Central memory CD4-positive, alpha-beta T cell (primary cell): ENCODE measurements at places on chromosomes 5 and 9.

DNA sequence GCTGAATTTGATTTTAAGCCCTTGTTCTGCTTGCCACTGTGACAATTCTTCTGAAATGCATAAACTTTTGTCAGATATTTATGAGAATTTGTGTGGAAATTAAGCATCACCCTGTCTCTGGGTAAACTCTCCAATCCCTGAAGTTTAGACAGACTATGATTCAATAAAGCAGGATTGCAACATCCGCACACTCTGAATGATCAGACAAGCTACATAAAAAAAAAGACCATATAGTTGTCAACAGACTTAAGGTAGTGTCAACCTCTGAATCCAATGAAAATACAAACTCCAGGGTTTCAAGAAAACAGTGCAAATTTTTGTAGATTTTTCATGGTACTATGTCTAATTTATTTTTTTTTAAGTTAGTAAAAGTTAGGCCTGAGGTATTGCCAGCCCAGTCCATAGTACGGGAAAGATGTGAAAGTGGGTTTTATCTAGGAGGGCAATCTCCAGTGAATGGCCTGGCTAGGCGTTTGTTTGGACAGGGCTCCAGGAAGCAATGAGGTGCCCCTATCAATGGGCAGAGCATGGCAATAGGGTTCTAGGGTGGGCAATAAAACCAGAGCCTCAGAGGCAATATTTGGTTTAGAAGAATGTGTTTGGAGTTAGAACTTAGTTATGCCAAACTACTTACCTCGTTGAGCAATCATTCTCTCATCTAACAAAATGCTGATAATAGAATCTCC lies 762.6 kb upstream of the SEMA6A start:
- no peak for DNase-seq

DNA sequence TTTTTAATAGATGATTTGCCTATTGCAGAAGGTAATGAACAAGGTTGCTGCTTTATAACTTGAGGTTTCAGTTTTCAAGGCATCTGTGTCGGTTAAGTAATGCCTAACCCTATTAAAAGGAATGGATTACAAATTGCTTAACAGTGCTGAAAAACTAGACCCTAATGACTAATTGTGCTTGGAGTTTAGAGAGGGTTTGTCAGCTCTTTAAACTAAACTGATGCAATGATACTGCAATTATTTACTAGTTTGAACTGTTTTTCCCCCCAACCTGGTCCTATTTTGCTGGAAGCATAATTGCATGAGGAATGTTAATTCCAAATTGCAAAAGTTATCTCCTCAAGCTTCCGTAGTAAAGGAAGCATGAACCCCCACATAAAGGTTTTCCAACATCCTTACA lies 39.3 kb upstream of the TLX3 start:
- DNase-seq, result no peak

- no peak for DNase-seq
Measured at GRCh38 chr5:118996098-118996497, 7.8 kb upstream of the DTWD2 start.

- DNase-seq, result peak; percentile 88
Measured at GRCh38 chr9:112037281-112038016, 137.6 kb downstream of the SUSD1 start.
